ENCODE measurements at places on chromosomes 3 and 15. TPM values are rescaled to one million over a fixed set of nuclear protein-coding genes. Genes with fewer than 3 reads are reported as not detected.

DNA sequence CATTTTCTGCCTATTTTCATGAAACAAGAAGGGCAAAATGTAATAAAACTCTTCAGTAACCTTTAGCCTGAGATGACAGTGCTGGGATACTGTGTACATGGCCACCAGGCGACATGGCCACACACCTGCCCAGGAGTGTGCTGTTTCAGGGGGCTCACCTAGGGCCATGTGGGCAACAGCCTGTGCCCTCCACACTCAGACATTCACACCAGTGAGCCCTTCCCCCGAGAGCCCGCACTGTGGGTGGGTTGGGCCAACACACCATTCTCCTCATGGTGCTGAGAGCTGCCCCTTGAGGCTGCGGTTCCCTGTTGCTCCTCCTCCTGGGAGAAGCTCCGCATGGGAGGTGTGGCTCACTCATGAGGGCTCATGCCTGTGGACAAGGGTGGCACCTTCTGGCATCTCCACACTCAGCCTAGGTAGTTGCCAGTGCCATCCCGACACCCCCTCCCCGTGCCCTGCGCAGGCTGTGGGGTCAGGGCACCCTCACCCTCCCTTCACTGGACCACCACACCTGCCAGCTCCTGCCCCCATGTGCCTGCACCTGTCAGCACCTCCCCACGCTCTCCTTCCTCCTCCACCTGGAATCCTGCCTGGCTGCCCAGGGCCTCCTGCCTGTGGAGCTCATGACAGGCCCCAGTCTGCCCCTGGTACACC lies 19.7 kb downstream of the OCA2 start:
- no peak for DNase-seq

GRCh38 chr15:68318008-68318835 lies 40.7 kb downstream of the FEM1B start:
- no peak for DNase-seq

- no peak for DNase-seq
Observed at GRCh38 chr3:194158942-194159439, 23.0 kb downstream of the HES1 start.

GRCh38 chr15:78658823-78659222 lies 17.8 kb upstream of the CHRNB4 start:
- DNase-seq, result no peak

DNA sequence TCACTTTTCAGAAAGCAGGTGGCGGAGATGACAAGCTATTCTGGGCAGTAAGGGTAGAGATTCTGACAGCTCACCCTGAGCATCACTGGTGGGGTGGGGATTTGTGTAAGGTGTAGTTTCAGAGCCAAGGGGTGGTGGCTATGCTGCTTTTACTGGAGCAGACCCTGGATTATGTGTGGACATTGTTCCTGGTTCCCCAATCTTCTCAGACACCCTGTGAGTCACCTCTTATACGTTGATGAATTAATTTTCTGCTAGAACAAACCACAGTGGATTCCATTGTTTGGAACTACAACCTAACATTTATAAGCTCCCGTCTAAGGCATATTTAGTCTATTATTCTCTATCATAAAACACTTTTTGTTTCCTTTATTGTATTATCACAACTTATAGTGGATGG lies 169.5 kb upstream of the COL8A1 start:
- no peak for DNase-seq

GRCh38 chr3:116340680-116341216 lies 104.5 kb downstream of the LSAMP start:
- no peak for DNase-seq

- no peak for DNase-seq
Observed at GRCh38 chr15:34701536-34701935, 53.3 kb downstream of the GJD2 start.

GRCh38 chr15:81724536-81724935 lies 321.3 kb downstream of the MEX3B start:
- no peak for DNase-seq

DNA sequence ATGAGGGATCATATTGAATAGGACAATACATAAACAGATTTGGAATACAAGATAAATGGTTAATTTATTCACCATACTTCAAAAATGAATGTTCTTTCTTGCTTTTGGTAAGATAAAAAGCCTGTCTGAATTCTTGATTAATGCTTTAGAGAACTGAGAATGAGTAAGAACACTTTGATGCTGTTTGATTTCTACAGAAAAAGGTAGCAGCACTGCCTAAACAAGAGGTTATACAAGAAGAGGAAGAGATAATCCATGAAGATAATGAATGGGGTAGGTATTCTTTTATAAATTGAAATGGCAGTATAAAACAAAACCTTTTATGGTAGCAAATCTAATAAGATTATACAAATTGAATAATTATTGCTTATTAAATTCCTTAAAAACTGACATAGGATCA lies 15.3 kb downstream of the UBA5 start:
- DNase-seq, result no peak

DNA sequence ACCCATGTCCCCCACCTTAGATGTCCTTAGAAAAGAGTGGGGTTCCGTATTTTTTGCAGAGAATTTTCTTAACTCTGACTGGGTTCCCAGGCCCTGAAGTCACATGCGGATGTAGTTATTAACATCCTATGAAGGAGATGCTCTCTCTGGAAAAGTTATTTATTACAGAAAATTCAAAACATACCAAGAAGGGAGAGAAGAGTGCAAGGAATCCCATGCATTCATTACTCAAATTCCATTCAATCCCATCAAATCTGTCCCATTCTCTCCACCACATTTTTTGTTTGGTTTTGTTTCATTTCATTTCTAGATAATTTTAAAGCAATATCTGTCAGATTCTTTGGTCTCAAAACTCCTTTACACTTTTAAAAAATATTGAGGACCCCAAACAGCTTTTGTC lies 34.3 kb upstream of the ANKRD34C start:
- DNase-seq, result no peak

GRCh38 chr3:103218793-103219192 lies 784.0 kb downstream of the ZPLD1 start:
- DNase-seq, result no peak

DNA sequence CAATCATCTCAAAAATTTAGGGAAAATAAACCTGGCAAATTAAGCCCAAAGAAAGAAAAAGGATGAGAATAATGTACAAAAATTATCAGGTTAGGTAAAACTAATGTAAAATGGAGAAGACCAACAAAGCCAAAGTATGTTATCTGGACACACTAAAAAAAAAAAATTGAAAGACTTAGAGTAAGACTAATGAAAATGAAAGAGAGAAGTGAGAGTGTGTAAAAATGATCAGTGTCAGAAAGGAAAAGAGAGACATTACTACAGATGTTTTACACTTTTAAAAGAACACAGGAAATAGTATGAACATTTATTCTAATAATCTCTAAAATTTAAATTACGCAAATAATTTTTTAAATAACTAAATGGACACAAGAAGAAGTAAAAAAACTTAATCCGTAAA lies 573.3 kb upstream of the NR2F2 start:
- no peak for DNase-seq

GRCh38 chr3:103047640-103048039 lies 612.8 kb downstream of the ZPLD1 start:
- no peak for DNase-seq

GRCh38 chr3:190424478-190425439 lies 24.9 kb downstream of the TMEM207 start:
- DNase-seq, result peak; percentile 46

DNA sequence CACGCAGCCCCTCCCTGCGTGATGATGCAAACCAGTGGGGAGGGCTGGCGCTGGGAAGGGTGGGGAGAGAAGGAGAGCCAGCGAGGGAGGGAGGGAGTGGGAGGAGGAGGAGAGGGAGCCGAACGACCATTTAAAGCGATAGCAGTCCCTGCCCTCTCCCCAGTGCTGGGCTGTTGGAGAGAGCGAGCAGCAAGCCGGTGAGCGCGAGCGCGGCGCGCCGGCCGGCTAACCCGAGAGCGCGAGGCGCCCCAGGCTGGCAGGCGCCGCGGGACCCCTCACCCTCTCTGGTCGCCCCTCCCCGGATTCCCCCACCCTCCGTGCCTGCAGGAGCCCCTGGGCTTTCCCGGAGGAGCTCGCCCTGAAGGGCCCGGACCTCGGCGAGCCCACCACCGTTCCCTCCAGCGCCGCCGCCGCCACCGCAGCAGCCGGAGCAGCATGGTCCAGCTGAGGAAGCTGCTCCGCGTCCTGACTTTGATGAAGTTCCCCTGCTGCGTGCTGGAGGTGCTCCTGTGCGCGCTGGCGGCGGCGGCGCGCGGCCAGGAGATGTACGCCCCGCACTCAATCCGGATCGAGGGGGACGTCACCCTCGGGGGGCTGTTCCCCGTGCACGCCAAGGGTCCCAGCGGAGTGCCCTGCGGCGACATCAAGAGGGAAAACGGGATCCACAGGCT lies at the start of gene GRM7:
Gene GRM7 (plus strand): TSS at position 162 of the 671 bp plus-strand sequence.
- no peak for DNase-seq

DNA sequence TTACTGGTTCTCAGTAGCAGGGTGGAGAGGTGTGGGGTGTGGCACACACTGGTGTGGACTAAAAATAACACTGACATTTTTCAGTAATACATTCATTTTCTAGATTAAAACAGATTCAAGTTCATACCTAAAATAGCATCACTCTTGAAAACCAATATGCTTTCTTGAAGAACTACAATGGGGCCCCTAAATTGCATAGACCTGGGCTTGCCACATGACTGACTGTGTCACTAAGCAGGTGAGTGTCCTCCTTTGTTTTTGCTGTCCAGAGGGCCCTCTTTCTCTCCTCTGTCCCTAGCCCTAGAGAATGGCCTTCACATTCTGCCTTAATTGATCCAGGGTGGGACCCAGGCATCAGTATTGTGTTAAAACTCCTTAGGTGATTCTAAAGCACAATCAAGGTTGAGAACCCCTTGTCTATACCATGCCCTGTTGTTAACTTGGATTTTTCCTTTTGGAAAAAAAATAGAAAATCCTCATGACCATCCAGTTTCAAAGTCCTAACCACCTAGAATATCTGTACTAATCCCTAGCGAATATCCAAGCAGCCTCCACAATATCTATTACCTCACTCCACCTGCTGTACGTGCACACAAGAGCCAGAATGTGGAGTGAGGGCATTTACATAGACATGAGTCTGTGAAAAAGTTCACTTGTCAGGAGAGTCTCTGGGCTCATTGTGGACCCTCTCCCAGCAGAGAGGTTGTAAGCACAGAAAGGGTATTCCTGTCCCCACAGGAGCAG lies 18.7 kb upstream of the TMEM41A start:
- no peak for DNase-seq

- DNase-seq, result no peak
Observed at GRCh38 chr3:87309601-87310000, 33.2 kb upstream of the POU1F1 start.

SLC12A1 gene
- 0.06 TPM for polyA plus RNA-seq

STRIT1 gene
- 0.28 TPM for polyA plus RNA-seq

COL6A6 gene
- 35.8 TPM for polyA plus RNA-seq

FGF12 gene
- 7.3 TPM for polyA plus RNA-seq

PLSCR2 gene
- polyA plus RNA-seq, result 0.78 TPM

MME gene
- 13.9 TPM for polyA plus RNA-seq

ROBO2 gene
- polyA plus RNA-seq, result 31.9 TPM

ADCY5 gene
- 12.4 TPM for polyA plus RNA-seq

Data from right lung (tissue), 10 donors.